ENCODE measurements at places on chromosomes 12 and 14.

DNA sequence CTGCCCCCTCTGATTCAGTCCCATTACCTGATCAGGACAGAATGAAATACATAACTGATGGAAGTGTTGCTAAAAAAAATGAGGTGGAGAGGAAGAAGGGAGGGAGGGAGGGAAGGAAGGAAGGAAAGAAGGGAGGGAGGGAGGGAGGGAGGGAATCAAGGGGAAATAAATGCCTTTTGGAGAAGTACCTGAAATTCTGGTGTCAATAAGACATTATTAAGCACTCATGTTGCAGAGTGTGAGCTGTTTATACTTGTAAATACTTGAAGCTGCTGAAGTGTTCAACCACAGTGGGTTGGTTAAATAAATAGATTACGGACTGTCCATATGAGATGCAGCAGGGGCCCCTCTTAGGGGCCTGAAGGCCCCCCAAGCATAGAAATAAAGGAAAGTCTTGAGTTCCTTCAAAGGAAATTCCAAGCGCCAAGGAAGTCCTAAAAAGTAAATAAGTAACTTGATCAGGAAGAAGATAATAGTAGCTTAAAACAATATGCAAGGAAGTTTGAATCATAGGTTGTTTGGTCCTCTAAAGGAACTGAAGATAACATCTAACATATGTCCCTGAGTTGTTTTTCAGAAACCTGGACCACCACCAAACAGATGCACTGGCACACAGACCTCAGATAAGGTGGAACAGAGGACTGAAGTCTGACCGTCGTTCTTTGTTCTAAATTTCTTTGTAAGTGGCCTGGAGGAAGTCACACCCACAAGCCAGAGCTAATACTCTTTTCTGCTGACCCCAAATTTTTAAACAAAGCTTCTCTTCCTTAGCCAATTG, 110.8 kb downstream of the SEC23A start:
- DNase-seq = no peak

- no peak for DNase-seq
Observed at GRCh38 chr14:71354801-71355200, 447.5 kb downstream of the PCNX1 start.

DNA sequence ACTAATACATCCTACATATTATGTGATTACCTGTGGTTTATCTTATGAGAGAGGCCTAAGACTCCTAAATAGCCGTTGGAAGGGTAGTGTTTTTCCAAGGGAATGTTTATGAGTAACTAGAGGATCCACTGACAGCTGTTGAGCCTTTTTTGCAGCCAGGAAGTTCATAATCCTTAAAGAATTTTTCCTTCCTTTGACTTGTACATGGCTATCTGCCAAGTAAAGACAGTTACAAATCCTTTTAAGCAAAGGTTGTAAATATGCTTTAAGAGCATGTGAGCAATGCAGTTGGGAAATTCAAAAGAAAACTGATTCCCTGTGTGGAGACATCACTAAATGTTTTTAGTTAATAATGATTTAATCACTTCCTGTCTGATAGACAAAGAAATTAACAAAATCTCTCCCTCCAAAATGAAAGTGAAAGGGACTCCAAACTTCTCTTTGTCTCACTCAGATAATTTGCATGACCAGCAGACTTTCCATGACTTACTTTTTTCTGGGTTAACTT, 333.8 kb downstream of the PDZRN4 start:
- DNase-seq = no peak

DNA sequence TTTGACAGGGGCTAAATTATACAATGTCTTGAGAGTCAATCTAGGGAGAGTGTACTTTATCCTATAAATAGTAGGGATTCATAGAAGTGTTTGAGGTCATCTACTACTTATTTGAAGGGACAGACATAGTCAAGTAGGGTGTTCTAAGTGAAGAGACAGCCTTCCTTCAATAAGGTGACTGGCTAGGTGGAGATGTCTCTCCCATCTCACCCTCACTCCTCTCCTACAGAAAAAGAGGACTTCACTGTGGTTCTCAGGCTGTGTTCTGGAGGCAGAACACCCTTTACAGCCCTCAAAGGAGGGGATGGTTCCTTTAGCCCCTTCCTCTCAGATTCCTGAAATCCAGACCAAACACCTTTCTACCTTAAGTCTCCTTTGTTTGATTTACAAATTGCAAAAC, 2.8 kb upstream of the NFE2 start:
- DNase-seq = no peak

GRCh38 chr12:2666411-2666810, 128.4 kb upstream of the FKBP4 start:
- DNase-seq = no peak

DNA sequence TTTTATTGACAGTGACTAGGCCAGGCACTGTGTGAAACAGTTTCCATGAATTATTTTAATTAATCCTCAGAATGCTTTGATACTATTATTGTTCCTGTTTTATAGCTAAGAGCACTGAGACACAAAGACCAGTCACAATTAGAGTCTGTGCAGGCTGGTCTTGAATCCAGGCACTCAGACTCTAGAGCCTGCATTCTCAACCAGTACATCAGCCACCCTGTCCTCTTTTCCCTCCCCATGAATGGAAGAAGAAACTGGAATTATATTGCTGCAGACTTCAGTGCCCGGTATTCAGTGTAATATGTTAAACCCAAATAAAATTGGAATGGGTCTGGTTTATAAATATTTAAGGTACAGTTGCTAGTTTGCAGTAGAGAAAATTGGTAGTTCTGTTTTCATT, 303.0 kb upstream of the RGS6 start:
- DNase-seq = no peak

DNA sequence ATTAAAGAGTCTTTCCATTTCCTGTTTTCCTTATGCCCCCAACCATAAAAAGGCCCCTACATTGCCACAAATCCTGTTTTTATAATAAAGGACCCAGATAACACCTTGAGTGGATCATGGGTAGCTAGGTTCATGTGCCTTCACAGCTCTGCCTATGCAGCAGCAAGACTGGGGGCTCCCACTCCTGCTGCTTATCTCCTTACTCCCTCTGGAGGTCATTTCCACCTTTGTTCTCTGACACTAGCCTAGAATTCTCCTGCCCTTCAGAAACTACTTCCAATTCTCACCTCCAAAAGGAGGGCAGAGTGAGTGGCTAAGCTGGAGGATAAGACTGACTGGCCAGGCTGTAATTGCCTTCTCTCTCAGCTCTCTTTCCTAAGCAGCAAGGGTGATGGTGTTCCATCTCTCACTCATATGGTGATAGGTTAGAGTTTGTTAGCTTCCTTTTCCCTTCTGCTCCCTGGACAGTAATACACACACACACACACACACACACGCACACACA, 20.0 kb upstream of the STAC3 start:
- no peak for DNase-seq
